Progenitor cell of endocrine pancreas (in vitro differentiated cells): ENCODE measurements at places on chromosomes 5 and 9.

GRCh38 chr9:112703304-112703703 is 14.6 kb downstream of the INIP start:
- no peak for DNase-seq

DNA sequence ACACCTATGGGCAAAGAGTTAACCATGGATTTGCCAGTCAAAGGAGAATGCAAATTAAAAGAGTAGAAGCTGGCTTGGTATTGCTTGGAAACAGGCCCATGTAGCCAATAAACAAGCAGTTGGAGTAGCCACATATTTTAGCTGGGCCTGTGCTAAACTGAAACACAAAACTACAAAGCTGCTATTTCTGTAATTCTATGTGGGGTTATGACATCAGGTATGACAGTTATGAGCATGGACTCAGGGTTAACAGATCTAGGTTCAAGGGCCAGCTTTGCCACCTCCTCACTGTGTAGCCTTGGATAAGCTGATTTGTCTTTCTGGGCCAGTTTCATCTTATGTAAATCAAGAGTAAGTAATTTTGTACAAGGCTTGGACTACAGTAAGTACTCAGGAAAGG is 142.7 kb downstream of the PIP5K1B start:
- no peak for DNase-seq

- no peak for DNase-seq
Observed at GRCh38 chr9:95876138-95876444, 600 bp downstream of the ERCC6L2 start.

DNA sequence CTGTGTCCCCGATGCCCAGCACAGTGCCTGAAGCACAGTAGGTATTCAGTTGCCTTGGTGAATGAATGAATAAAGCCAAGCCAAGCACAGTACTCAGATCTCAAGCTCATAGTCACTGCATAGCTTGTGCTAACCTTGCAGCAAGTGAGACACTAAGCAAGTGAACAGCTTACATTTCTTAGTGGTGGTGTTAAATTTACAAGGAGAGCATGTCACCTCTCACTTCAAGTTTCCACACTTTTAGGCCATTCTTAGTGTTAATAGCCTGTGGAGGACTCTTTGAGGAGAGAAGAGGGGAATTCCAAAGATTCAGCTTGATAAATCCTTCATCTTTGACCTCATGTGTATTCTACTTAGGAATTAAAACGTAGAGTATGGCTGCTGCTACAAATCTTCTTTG is 104.7 kb downstream of the C9orf152 start:
- DNase-seq: no peak

- no peak for DNase-seq
Observed at GRCh38 chr9:72454871-72455491, 66.4 kb upstream of the TMC1 start.
